ENCODE measurements at places on chromosomes 5 and 9.

GRCh38 chr9:135941288-135941995 lies 19.7 kb downstream of the UBAC1 start:
- no peak for DNase-seq

DNA sequence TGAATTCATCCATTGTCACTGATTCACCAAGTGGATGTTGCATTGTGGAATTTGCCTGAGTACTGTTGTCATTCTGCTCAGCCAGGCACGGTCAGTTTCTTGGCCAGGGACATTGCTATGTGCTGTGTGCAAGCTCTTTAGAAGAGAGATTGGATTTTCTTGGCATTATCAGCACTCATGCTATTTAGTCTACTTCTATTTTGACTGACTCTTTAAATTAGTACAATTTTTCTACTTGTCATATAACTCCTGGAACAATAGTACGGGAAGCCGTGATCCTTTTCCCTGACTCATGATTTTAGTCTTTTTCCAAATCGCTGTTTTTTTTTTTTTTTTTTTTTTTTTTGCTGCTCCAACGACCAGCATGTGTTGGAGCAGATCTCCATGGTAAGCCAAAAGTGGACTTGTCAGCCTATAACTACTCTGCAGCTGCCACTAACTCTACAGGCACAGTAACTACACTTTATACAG lies 129.7 kb downstream of the CDC42SE2 start:
- DNase-seq = peak; percentile 53

DNA sequence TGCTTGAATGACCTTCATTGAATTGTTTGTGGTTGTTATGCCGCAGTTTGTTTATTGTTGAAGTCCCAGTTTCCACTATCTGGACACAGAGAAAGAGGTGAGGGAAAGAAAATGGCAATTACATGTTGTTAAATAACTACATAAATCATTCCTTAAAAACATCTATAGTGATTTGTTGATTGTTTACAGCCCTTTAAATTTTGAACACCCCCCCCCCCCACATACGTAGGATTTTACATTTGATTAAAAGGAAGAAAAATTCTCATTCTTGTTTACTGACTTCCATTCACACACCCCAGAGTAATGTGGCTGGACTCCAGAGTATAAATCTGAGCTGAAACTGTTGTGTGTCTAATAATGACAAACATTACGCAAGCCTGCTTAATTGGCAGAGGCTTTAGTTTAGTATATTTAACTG lies 87.1 kb upstream of the FAM174A start:
- no peak for DNase-seq

- no peak for DNase-seq
Observed at GRCh38 chr5:139964994-139965565, 78.0 kb downstream of the NRG2 start.

DNA sequence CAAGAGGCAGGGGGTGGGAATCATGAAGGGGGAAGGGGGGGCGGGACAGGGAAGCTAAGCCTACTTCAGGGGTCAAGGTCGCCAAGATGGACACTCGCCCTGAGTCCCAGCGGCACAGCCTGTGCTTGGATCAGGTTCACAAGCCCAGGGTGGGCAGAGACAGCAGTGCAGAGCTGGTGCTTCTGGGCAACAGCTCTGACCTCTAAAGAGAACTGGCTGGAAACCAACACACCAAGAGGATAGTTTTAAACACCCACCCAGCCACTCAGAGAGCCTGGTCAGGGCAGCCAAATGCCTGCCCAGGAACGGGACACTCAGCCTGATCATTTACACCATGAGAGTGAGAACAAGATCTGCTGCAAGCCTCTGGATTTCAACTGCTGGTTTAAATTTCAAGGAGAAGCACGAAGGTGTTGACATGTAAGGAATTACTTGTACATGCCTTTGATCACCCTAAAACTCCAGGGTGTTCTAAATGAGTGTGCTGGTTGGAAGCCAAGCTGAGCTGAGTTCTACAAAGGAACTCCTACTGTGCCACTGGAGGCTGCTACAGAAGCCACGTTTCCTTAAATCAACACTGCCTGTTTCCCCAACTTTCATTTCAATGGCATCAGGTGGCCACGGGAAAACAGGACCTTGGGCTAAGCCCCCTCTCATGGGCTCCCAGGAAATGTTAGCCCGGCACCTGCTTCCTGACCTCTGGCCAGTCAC lies 91.5 kb downstream of the TTLL11 start:
- DNase-seq = no peak

DNA sequence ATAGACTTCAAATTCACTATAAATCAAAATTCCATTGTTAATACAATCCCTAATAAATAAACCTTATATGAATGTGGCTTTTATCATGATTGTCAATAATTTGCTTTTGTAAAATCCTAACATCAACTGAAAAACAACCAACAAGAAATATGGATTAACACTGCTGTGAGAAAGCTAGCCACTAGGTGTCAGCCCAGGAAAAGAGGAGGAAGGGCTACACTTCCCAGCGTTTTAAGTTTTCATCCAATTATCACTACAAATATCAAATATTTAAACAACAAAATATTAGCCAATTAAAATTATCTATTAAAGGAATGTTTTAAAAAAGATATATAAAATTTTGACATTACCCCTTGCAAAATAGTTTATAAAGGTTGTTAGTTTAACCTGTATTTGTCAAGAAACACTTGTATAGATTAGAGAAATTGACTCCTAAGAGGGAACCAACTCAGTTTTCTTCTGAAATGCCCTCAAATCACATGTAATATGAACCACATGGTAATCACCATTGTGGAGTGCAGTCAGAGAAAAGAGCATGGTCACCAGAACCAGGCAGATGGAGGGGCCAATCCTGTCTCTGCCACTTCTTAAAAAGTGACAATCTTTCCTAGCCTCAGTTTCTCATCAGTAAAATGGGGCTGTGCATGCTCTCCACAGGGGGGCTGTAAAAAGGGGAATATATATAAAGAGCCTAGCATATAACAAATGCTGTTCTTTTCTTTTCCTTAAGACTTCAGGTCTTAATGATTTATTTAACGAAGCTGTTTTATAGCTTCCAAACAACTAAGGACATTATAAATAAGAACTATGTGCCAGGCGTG lies 188.2 kb downstream of the CRB2 start:
- no peak for DNase-seq

GRCh38 chr5:1507961-1508658 lies 15.7 kb downstream of the LPCAT1 start:
- DNase-seq = no peak

DNA sequence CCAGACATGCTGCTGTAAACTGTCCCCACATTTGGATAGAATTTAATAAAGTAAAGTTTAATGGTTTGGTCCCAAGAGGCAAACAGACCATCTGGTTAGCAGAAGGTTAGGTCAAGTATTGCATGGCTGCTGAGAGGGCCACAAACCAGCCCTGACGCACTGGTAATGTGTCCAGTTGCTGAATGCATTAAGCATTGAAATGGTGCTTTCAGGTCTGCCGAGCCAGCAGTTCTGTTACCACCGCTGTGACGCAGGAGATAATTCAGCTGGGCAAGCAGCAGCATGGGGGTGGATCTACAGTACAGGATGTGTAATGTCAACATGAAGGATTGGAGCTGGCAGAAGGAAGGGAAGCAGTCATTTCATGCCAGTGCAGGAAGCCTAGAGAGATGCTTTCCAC lies 16.0 kb downstream of the ZNF462 start:
- DNase-seq = no peak

GRCh38 chr5:153831973-153832372 lies 206.7 kb downstream of the FAM114A2 start:
- DNase-seq = no peak

GRCh38 chr5:14560091-14560595 lies 21.4 kb upstream of the OTULINL start:
- no peak for DNase-seq

DNA sequence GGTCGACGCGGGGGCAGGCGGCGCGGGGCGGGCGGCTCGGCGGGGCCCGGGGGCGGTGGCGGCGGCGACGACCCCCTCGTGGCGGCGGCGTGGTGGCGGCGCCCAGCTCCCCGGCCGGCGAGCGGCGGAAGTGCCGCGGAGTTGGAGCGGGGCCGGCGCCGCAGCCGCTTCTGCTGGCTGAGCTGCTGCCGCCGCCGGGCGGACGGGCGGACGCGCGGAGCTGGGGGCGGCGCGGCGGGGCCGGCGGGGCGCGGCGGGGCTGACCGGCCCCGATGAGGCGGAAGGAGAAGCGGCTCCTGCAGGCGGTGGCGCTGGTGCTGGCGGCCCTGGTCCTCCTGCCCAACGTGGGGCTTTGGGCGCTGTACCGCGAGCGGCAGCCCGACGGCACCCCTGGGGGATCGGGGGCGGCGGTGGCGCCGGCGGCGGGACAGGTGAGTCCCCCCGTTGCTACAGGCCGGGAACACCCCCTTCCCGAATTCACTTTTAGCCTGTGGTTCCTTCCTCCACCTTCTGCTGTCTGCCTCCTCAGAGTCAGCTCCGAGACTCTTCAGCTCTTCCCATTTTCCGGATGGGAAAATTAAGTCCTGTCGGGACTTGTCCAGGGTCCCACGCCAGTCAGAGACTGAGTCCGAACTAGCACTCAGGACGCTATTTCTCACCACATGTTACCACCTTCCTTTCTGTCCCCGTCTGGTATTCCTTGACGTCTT lies at the start of gene GALNT10:
GALNT10 (plus strand) TSS at position 139 of the 710 bp plus-strand sequence; CDS start at position 273, 134 bp downstream.
- DNase-seq = peak; percentile 65

GRCh38 chr9:136024286-136024685 lies 63.1 kb upstream of the UBAC1 start:
- no peak for DNase-seq

DNA sequence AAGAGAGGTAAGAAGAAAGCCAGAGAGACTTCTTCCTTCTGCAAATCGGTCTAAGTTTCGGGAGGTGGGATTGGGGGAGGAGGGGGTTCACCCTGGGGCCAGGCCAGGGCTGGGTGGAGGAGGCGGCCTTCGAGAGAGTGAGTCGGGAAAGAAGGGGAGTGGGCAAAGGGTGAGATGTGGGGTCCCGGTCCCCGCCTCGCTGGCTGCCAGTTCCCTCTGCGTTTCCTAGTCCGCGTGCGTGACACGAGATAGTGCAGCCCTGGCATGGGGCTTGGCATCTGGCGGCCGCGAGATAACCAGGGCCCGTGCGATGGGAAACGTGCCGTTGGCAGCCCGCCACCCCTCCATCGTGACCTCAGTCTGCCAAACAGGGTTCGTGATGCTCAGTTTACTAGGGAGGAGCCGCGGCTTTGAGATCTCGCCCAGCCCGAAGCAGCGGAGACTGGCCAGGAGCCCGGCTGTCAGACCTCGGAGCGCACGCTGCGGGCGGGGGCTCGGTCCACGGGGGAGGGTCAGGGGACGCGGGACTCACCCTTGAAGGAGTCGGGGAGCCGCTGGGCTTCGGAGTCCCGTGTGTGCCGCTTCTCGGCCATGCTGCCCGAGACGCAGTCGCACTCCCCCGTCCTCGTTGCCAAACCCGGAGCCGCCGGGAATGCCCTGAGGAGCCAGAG lies at the start of gene STOM:
STOM (minus strand) TSS at position 656 of the 671 bp plus-strand sequence; CDS start at position 593, 63 bp downstream.
- no peak for DNase-seq

- DNase-seq = no peak
Observed at GRCh38 chr9:90774682-90775081, 26.9 kb upstream of the SYK start.

DNA sequence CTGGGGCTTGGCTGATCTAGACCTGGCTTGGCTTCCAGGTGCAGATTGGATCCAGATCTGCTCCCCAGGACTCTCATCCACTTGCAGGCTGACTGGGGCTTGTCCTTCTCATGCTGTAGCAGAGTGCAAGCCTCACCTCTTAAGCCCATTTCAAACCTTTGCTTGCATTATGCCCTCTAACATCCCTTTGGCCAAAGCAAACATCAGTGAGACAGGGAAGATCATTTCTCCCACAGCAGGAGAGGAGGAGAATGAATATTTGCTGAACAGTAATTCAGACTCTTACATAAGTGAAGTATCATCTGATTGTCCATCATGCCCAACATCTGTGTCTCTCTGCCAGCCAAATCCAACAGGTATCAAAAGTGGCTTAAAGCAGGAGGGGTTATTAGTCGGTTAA lies 194.9 kb downstream of the C9orf152 start:
- DNase-seq = no peak

- DNase-seq = no peak
Observed at GRCh38 chr9:2229109-2229721, 214.1 kb downstream of the SMARCA2 start.

DNA sequence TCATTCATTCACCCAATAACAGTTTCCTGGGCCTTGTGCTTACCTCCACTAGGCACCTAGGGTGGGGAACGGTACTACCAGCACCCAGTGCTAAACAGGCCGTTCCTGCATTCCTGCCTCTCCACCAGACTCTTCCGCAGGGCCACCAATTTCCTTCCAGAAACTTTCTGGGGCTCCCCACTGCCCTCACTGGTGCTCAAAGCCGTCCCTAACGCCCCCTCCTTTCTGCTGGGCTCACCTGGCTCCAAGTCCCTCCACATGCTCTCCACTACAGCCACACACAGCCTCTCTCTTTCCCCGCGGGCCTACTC lies 1.4 kb downstream of the PHF19 start:
- no peak for DNase-seq
